Small intestine (tissue), 16 donors: ENCODE measurements at places on chromosomes 5 and 9.
A peak's percentile ranks its signal among the peaks of the same experiment; 100 is the strongest.

- DNase-seq = no peak
These were observed 372.4 kb upstream of the DMAC1 start for GRCh38 chr9:8172000-8172399.

DNA sequence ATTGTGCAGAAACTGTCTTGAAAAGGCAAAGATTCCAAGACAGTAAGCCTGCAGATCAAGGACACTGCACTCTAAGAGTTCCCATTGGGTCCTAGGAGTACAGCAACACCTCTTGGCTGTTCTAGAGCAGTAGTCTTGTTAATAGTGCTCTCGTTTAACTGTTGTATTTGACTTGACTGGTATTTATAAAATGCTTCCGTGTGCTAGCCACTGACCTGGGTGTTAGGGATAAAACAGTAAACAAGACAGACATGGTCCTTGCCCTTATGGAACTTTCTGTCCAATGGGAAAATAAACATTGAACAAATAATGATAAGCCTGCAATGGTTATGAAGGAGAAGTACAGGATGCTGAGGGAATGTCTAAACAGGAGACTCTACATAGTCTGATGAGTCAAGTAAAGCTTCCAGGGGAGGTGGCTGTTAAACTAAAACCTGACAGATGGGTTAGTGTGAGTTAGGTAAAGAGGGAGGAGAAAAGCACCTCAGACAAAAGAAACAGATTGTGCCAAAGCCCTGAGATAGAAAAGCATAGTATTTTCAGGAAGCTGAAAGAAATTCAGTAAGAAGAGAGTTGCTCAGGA, 33.3 kb downstream of the TDRD7 start:
- DNase-seq = peak; percentile 47

DNA sequence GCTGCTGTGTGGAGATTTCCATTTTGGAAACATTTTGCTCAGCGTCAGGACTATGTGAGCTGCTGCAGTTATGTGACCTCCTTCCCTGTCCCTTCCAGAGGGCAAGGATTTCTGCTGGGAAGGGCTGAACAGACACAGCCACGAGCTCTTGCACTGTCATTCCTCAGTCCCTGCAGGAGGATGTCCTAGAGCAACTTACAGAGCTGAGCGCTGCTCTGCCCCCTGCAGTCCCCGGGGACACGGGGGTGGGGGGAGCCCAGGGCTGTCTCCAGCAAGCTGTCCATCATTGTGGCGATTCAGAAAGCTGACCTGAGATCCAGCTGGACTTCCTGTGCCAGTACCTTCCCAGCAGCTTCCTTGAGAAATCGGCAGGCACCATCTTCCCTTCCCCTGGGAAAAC, 28.0 kb upstream of the MAP1B start:
- DNase-seq = no peak

DNA sequence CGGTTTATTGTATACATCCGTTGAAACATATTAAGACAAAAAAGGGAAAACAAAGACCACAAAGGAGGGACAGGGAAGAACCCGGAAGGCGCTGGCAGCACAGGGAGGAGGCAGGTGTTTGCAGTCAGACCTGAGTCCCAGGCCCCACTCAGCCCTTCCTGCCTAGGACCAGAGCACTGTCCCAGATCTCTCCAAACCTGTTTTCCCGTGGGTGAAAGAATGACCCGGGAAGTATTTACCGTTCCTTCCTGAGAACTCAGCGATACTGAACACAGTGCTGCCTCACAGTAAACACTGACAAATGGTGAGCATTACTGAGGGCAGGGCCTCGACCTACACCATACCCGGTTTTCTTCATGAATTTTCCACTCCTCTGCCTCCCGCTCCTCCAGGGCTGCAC, 1.2 kb downstream of the ABO start:
- DNase-seq = peak; percentile 39

GRCh38 chr9:114099669-114100270, 678 bp upstream of the KIF12 start:
- no peak for DNase-seq

DNA sequence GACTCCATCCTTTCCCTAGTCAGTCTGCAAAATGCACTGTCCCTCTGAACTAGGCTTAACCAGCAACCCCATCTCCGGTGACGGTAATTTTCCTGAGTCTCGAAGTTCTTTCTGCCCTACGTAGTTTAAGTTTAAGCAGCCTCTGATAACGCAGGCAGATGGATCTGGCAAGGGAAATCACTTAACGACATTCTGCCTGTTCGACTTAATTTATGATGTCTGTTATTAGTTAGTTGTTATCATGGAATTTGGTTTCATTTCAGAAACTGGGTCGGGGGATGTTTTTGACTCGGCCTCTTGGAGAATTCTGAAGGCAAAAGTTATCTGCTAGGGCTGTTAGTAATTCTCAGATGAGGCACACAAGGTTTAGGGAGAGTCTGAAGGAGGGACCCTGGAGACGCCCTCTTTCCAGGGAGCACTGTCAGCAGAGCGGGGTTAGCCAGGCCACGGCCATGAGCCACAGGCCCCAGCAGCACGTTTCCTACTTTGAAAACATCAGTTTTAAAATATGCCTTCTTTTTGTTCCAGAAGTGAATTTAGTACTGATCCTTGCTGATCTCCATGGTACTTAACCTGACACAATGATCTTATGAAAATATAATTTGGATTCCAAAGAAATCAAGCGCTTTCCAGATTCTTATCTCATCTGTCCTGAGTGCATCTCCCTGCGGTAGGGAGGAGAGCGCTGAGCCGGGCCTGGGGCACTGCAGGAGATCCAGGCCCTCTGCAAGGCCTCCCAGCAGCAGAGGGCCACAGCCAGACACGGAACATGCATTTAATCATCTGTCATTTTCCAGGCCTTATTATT, 171.0 kb upstream of the OTULINL start:
- DNase-seq = no peak

- DNase-seq = no peak
These were observed 14.6 kb downstream of the UBE2D2 start for GRCh38 chr5:139575751-139576150.

- no peak for DNase-seq
These were observed 315 bp downstream of the PIK3R1 start for GRCh38 chr5:68215898-68216244.

- DNase-seq = no peak
These were observed 20.8 kb upstream of the TCERG1 start for GRCh38 chr5:146426305-146426704.
